Motor neuron (in vitro differentiated cells): ENCODE measurements at places on chromosomes 2 and 18. TPM values are rescaled to one million over a fixed set of nuclear protein-coding genes. Genes with fewer than 3 reads are reported as not detected.

Gene SH2D6
- total RNA-seq, result 2.4 and 3.3 TPM in 2 replicates

Gene LHCGR
- 1.5 and 2.8 TPM in 2 replicates for total RNA-seq

Gene SLC11A1
- total RNA-seq, result 0.67 and 0.87 TPM in 2 replicates

Gene GKN1
- total RNA-seq, result not detected in 2 replicates

Gene CFAP210
- 12.5 and 14.7 TPM in 2 replicates for total RNA-seq

Gene ELAC1
- 14.6 and 17.0 TPM in 2 replicates for total RNA-seq

Gene SLC5A7
- 116 and 134 TPM in 2 replicates for total RNA-seq

Gene GNAL
- total RNA-seq, result 1.7 and 2.0 TPM in 2 replicates

Gene CSRNP3
- 4.0 and 6.0 TPM in 2 replicates for total RNA-seq

Gene ABCG8
- 0.58 and 1.7 TPM in 2 replicates for total RNA-seq

- ATAC-seq, result no peak
These were observed 35.9 kb downstream of the EFR3B start for GRCh38 chr2:25077789-25078169.

- ATAC-seq, result no peak
These were observed 102.1 kb downstream of the FAM117B start for GRCh38 chr2:202736826-202737225.

GRCh38 chr2:237097911-237098702 is 12.4 kb downstream of the COPS8 start:
- ATAC-seq, result no peak

- ATAC-seq, result no peak
These were observed 98.0 kb downstream of the TMEM185B start for GRCh38 chr2:120125195-120125594.

DNA sequence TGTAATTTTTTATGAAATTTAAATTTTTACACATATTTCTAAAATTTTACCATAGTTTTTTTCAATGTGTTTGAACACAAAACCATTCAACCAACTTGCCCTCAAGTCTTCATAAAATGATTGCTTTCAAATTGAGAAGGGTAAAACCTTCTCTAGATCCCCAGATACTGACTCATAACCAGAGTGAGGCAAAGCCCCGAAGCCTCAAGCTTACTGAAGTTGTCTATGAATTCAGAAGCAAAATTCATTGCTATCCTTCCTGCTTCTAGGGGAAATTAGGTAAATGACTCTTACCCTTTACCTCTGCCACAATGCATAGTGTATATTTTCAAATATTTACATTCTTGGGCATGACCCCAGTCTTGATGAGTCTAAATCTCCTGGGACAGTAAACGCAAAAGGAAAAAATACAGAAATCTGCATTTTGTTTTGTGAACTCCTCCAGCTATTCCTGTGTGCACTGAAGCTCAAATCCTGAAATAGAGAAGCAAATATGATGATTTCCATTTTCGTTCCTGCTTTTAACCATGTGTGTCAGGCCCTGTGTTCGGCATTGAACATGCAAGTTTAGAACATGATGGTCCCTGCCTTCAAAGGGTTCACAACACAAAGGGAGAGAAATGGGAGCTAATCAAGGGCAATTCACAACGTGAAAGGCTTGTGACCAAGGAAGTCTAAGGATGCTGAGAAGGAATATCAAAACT is 246.3 kb downstream of the SUCLG1 start:
- ATAC-seq, result no peak

DNA sequence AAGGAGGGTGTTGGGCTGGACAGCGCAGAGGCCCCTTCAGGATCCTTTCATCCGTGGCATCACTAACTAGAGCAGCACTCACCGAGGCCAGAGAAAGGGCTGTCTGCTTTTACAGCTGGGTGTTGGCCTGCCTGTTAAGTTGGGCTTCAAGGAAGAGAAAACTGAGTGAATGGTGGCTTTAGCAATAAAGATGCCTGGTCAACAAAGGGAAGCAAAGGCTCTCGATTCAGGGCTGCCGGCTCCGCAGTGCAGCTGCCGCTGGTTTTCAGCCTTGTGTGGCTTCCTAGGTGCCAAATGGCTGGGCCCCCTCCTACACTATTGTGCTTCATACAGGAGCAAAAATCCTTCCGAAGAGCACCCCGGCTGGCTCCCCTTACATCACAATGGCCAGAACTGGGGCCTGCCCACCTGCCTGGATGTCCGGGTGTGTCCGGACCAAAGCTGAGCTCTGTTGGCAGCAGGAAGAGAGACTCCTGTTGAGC is 61.0 kb upstream of the GPR45 start:
- ATAC-seq, result no peak

DNA sequence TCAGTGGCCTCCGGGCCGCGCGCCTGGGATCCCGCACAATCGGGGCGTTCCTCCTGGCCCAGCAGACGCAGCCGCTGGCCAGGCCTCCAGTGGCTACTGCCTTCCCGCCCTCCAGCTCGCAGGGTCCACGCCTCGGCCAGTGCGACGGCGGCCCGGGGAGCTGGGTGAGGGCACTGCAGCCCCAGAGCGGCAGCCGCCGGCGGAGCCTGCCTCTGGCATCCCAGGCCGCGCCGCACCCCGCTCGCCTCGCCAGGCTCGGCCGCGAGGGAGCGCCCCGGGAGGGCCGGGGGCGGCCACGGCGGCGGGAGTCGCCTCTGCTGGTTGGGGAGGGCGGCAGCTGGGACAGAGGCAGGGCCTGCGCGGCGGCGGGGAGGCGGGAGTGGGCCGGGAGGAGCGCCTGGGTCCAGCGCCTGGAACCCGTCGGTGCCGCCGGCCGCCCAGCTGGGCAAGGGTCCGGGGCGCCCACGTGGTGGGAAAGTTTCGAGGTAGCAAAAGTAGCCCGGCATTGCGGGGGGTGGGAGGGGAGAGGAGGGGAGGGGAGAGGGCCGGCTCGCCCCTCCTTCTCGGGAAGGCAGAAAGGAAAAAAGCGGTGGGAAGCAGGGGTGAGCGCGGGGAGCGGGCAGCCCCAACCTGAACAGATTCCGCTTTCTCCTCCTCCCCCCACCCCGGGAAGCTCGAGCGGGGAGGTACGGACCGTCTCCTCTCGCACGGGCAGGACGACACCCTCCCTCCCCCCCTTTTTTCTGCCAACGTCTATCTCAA is 1.5 kb upstream of the INHBB start:
- ATAC-seq, result peak; percentile 38

- ATAC-seq, result no peak
These were observed 162.0 kb downstream of the CAPN13 start for GRCh38 chr2:30645081-30645744.

GRCh38 chr18:41993151-41993550 is 38.1 kb downstream of the PIK3C3 start:
- no peak for ATAC-seq

DNA sequence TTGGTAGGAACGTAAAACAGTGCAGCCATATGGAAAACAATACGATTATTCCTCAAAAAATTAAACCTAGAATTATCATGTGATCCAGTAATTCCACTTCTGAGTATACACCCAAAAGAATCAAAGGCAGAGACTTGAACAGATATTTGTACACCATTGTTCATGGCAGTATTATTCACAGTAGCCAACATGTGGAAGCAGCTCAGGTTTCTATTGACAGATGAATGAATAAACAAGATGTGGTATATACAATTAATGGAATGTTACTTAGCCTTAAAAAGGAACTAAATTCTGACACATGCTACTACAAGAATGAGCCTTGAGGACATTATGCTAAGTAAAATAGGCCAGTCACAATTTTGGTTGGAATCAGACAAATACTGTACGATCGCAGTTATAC is 14.2 kb upstream of the RTTN start:
- ATAC-seq, result no peak

DNA sequence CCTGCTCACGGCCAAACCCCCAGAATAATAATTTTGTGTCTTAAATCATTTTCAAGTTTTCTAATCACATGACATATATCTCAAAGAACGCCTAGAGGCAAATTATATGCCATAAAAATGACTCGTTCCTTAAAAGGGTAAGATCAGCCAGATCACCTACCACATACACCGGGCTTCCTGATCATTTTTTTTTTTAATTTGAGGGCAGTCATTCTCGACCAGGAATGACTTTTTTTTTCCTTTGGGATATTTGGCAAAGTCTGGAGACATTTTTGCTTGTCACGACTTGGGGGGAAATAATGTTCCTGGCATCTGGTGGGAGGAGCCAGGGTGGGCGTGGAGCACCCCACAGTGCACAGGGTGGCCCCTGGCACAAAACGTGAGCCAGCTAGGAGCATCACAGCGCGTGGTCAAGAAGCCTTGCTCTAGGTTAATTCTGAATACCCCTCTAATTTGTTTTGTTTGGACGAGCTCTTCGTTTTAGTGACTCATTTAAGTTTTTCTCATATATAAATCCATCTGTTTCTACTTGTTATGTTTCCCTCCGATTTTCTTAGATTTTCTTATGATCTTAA is 94.9 kb downstream of the TWIST2 start:
- no peak for ATAC-seq

- no peak for ATAC-seq
These were observed 22.4 kb downstream of the RTP5 start for GRCh38 chr2:241891988-241892298.

DNA sequence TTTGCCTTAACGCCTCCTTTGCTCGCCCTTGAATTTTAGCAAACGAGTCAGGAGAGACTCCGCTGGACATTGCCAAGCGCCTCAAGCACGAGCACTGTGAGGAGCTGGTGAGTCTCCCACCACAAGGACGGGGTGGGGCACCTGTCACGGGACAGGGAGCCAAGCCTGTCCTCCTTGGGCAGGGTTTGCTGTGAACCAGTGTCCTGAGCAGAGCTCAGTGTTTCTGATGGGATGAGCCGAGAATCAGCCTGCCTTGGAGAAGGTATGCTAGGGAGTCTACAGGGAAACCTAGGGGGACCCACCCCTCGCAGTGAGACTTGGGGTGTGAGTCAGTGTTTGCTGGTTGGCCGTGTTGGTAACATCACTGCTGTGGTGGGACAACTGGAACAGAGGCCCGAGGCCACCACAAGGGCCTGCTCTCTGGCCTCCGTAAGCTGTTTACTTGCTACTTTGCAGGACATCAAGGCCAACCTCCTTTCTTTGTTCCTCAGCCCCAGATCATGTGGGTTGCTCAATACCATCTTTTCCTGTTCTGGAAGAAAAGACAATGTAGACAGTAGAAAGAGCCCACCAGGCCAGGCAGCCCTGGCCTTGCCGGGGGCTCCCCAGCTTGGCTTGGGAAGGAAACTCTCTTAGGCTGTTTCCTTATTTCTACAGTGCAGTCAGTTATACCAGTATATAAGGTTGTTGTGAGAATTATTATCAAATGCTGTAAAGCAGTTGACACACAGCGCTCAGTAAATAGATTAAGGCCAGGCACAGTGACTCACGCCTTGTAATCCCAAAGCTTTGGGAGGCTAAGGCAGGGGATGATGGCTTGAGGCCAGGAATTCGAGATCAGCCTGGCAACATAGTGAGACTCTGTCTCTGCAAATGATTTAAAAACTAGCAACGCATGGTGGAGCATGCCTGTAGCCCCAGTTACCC is 42.4 kb downstream of the ITGB1BP1 start:
- no peak for ATAC-seq

- ATAC-seq, result no peak
These were observed 24.1 kb downstream of the BOD1L2 start for GRCh38 chr18:57171026-57171425.

DNA sequence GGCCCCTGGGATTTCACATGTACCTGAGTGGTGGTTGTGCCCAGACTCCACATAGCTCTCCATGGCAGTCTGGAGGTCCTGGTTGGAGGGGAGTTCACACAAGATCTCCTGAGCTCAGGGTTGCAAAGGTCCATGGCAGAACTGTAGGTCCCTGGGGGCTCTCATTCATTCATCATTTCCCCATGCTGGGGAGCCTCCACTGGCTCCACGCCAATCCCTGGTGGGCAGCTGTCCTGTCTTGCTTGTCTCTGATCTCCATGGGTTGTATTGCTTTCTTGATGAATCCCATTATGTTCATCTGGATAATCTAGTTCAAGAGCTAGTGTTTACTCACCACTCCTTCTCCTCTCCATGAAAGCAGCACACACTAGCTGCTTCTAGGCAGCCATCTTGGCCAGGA is 42.4 kb downstream of the ZSWIM2 start:
- ATAC-seq, result no peak

DNA sequence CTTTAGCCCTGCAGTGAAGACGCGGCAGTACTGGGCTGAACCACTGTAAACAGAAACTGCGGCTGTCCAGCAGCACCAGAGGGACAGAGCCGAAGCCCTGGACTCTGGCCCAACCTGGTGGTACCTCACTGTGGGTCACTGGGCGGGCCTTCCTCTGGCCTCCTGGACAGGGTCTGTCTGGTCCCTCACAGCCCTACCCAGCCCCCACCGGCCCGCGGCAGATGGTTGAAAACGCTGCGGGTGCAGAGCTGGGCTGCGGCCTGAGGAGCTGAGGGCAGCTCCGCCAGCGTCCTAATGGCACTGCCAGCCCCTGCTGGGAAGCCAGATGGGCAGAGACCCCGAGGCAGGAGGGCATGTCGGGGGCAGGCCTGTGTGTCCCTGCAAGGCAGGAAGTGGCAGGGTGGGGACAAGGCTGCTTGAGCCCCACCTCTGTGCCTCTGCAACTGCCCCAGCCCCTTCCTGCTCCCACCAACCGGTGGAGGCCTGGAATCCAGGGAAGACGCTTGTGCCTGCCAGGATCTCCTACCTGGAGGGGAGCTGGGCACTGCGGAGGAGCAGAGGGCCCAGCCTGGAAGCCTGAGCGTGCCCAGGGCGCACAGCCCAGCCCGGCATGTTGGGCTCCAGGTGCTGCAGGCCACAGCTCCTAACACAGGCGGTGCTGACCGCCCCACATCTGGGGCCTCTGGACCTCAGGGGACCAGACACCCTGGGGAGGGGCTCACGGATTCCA is 36.3 kb downstream of the HS6ST1 start:
- ATAC-seq, result no peak

DNA sequence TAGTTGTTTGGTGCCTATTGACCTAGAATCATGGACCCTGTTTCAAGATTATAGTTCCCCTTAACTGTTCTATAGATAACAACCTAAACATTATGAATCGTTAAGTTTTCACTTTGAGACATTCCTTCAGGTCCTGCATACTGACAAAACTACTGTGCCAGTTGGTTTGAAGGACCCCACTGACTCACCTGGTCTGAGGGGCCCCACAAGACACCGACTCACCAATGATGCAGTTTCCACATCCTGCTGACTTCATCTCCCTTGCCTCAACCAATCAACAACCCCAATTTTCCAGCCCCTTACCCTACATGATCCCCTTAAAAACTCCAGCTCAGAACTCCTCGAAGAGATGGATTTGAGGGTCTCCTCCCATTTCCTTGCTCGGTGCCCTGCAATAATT is 89.6 kb upstream of the CCDC141 start:
- ATAC-seq, result no peak

DNA sequence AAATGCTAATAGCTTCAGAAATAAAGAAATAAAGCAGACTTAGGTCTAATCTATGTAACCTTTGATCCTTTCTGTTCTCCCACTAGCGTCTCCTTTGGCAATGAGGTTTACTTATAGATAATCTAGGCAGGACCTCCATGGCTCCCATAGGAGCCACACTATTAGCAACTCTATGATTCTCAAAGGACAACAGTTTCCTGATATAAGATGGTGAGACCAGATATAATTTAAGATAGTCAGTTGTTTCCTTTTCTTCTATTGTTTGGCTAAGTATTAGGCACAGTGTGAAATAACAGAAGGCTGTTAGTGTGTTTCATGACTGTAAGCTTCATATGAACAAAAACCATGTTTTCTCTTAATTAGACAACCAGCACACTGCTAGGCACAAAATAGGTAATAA is 58.7 kb upstream of the SCN9A start:
- ATAC-seq, result no peak

GRCh38 chr2:173033084-173033483 is 42.6 kb upstream of the MAP3K20 start:
- ATAC-seq, result no peak
